ENCODE measurements at places on chromosomes 12 and 14.

DNA sequence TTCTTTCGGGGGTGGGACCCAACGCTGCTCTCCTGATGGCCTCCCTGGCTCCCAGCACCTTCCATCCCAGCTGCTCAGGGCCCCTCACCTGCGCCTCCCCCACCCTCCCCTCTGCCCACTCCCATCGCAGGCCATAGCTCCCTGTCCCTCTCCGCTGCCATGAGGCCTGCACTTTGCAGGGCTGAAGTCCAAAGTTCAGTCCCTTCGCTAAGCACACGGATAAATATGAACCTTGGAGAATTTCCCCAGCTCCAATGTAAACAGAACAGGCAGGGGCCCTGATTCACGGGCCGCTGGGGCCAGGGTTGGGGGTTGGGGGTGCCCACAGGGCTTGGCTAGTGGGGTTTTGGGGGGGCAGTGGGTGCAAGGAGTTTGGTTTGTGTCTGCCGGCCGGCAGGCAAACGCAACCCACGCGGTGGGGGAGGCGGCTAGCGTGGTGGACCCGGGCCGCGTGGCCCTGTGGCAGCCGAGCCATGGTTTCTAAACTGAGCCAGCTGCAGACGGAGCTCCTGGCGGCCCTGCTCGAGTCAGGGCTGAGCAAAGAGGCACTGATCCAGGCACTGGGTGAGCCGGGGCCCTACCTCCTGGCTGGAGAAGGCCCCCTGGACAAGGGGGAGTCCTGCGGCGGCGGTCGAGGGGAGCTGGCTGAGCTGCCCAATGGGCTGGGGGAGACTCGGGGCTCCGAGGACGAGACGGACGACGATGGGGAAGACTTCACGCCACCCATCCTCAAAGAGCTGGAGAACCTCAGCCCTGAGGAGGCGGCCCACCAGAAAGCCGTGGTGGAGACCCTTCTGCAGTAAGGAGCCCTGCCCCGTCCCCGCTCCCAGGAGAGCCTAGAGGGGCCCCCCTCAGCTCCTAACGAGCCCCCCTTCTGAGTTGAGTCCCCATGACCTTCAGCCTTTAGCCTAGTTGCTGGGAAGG, at the start of gene HNF1A:
Gene HNF1A (plus strand): TSS at position 248 of the 924 bp plus-strand sequence. CDS start 226 bp downstream, at position 474.
- no peak for DNase-seq

DNA sequence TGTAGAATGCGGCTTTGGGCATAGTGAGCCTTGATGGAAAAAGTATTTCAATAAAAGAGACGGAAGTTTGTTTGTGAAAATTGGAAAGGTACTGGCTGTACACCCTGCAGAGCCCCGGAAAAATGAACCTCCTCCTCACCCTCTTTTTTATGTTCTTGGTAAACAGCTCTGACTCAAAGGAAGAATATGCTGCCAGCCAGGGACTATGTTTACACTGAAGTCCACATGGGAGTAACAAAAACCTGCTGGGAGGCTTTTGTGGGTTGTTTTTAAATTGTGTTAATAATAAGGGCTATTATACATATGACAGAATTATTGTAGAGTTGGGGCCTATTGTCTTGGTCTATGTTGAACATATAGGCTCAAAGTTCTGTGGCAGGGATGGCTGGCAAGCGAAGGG, 70.7 kb downstream of the TTC8 start:
- no peak for DNase-seq

DNA sequence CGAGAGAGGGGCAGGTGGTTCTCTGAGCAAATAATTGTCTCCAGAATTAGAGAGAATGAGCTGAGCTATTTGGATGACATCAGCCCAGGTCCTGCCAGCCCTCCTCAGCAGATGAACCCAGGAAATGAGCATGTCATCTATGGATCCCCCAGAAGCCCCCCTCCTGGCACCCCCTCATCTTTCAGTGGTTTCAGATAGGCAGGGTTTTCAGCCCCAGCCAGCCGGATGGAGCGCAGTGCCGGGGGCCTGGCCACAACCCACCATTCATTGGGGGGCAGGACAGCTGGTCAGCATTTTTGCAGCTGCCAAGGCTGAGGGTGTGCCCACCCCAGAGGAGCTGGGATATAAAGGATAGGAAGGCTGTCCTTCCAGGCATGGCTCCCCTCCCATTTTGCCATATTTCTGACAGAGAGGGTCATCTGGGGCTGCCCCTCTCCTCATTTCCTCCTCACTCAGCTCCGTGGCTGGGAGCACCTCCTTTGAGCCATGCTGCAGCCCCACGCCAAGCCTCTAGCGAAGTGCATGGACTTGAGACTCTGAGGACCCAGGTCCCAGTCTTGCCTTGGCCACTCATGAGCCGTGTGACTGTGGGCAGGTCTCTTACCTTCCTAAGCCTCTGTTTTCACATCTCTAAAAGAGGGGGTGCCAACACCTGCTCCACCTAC, 6.0 kb upstream of the KRT71 start:
- DNase-seq = no peak

- DNase-seq = no peak
Observed at GRCh38 chr12:2163177-2163941, 110.6 kb downstream of the CACNA1C start.

GRCh38 chr12:4322726-4323125, 1.7 kb downstream of the TIGAR start:
- no peak for DNase-seq

DNA sequence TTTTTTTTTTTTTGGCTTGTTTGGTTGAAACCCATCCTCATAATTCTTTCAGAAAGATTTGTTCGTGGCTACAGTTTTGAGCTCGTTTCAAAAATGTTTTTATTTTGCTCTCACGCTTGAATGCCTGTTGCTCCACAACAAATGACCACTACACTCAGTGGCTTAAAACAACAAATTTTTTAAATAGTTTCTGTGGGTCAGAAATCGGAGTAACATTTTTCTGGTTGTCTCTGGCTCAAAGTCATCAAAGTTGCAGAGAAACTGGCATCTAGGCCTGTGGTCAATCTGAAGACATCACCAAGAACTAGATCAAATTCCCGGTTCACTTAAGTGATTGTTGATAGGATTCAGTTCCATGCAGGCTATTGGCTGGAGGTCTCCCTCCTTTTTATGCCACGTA, 560.0 kb downstream of the SNAPC1 start:
- DNase-seq = no peak

DNA sequence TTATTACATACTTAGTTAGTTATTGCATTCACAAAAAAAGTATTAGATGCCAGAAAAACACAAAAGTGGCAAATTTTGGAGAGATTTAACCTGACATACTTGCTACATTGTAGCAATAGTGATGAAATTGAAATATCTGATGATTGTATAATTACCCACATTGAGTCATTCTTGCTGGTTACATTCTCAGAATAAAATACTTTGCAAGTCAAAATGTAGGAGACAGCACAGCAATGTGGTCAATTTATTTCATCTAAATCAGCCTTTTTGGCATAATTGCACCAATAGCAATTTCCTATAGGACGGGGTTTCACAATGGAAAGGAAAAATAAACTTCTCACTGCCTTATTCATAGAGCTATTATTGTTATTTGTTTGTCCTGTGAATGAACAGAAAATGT, 125.0 kb upstream of the ETV6 start:
- DNase-seq = no peak

DNA sequence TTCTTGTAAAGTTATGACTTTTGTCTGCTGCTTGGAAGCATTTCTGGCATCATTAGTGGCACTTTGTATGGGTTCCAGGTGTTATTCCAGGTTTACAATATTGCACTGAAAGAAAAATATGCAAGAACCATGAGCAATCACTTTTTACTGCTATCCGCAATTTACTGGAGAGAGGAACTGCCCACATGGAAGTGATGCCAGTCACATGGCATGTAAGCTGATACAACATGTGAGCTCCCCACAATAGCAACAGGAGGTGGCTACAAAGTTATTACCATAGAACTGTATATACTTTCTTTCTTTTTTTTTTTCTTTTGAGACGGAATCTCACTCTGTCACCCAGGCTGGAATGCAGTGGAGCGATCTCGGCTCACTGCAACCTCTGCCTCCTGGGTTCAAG, 1012.1 kb downstream of the BCL11B start:
- DNase-seq = peak; percentile 40

GRCh38 chr12:7859552-7859951, 13.2 kb downstream of the SLC2A14 start:
- DNase-seq = no peak

GRCh38 chr14:88834883-88835431, 10.5 kb downstream of the TTC8 start:
- DNase-seq = peak; percentile 29

GRCh38 chr12:121022713-121023112, 6.4 kb upstream of the C12orf43 start:
- no peak for DNase-seq

- DNase-seq = no peak
Observed at GRCh38 chr12:93722179-93722578, 45.0 kb downstream of the CRADD start.

- DNase-seq = no peak
Observed at GRCh38 chr14:100147181-100147631, 12.2 kb downstream of the DEGS2 start.

DNA sequence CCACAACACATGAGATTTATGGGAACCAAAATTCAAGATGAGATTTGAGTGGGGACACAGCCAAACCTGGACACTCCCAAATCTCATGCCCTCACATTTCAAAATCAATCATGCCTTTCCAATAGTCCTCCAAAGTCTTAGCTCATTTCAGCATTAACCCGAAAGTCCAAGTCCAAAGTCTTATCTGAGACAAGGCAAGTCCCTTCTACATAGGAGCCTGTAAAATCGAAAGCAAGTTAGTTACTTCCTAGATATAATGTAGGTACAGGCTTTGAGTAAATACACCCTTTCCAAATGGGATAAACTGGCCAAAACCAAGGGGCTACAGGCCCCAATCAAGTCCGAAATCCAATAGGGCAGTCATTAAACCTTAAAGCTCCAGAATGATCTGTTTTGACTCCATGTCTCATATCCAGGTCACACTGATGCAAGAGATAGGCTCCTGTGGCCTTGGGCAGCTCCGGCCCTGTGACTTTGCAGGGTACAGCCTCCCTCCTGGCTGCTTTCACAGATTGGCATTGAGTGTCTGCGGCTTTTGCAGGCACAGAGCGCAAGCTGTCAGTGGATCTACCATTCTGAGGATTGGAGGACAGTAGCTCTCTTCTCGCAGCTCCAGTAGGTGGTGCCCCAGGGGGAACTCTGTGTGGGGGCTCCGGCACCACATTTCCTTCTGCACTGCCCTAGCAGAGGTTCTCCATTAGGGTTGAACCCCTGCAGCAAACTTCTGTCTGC, 60.1 kb downstream of the LRIG3 start:
- DNase-seq = no peak

- DNase-seq = no peak
Observed at GRCh38 chr14:20400965-20401593, 12.2 kb downstream of the TEP1 start.

GRCh38 chr14:23182372-23183157, 895 bp downstream of the SLC7A8 start:
- peak; percentile 46 for DNase-seq

GRCh38 chr12:113852264-113852663, 113.9 kb downstream of the RBM19 start:
- peak; percentile 73 for DNase-seq

DNA sequence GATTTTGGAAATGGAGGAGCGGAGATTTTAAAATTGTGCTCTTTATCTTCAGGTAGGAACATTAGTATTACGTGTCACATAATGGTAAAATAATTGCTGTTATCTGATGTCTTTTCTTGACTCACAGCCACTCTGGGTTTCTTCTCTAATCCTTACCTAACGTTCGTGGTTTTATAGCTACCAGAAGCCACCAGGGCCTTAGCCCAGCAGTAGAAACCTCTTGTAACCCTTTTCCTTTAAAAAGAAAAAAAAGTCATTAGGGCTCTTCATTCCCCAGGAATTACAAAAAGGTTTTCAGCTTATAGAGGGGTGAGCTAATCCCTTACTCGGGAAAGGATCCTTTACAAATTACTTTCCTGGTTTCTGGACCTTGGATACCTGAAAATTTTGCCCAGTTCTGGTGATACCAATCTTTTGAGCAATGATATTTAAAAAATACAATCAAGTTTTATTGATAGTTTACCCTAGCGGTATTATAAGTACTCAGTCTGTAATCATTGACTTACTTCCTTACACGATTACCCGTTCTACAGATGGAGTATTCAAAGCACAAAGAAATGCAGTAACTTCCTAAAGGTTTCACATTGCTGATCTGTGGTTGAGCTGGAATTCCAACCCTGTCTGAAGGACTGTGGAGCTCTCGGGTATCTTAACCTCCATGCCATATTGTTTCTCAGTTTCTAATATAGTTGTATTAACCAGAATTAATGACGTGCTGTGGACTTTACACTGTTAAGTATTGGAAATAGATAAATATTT, 1.6 kb downstream of the GABARAPL1 start:
- DNase-seq = no peak

GRCh38 chr12:90682398-90682797, 272.6 kb downstream of the CCER1 start:
- no peak for DNase-seq

GRCh38 chr14:47390831-47391504, 284.4 kb downstream of the MDGA2 start:
- no peak for DNase-seq

DNA sequence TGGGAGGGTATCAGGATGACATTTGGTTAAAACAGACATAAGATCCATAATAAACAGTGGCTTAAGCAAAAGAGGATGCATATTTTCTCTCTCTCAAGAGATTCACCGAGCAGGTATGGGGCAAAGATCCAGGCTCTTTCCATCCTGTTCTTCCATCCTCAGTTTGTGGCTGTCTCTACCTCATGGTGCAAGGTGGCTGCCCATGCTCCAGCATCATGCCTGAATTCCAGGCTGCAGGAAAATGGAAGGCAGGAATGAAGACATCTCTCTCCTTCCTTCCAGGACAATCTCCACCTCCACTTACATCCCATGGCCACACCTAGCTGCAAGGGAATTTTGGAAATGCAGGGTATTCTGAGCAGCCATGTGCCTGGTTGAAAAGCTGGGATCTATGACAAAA, 136.0 kb downstream of the GLT1D1 start:
- DNase-seq = no peak

- DNase-seq = no peak
Observed at GRCh38 chr12:2126676-2127406, 74.1 kb downstream of the CACNA1C start.

DNA sequence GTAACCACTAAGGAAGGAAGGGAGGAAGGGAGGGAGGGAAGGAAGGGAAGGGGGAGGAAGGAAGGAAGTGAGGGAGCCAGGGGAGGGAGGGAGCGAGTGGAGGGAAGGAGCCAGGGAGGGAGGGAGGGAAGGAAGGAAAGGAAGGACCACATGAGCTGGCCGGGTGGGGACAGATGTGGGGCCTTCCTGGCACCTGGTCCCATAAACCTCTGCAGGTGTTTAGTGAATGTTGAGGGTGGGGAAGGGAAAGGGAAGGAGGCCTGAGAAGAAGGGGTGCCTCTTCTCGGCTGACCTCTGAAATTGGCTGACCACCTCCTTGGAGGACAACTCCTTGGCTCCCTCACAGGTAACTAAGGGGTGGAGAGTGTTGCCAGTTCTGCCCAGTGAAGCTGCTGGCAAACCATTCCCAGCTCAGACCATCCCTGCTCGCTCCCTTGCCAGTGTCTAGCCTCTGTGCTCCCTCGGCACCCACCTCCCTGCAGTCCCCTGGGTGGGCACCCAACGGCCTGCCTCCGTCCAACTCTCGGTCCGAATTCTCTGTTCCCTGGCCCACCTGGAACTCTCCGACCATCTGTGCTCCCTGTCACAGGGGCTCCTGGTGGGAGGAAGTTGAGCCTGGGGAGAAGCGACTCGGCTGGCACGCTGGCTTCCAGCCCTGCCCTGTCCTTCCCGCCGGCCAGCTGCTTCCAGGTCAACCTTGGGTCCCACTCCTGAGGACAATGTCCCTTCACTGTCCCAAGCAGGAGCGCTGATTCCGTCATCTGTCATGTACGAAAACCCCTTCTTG, 12.2 kb upstream of the PPP1R13B start:
- DNase-seq = no peak

Measured in NCI-H2171 treated with DMSO at 0.1 percent for 48 hours (cell line).